ENCODE measurements at places on chromosomes 7 and 10.

DNA sequence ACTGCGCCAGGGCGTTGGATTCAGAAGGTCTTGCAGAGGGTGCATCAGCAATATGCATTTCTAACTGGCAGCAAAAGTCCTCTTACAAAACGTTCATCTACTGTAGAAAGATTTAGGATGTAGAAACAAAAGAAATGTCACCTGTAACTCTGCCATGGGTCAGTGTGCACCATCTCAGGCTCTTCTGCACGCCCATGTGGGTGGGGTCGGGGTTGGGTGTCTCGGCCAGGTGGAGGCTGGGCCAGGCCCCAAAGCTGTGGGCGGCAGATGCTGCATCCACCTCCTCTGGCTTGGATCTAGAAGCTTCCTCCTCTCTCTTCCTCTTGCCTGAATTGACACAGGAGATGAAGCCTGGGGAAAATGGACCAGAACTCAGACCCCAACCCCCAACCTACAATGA is 111.3 kb upstream of the PPP2R2D start:
- no peak for DNase-seq

DNA sequence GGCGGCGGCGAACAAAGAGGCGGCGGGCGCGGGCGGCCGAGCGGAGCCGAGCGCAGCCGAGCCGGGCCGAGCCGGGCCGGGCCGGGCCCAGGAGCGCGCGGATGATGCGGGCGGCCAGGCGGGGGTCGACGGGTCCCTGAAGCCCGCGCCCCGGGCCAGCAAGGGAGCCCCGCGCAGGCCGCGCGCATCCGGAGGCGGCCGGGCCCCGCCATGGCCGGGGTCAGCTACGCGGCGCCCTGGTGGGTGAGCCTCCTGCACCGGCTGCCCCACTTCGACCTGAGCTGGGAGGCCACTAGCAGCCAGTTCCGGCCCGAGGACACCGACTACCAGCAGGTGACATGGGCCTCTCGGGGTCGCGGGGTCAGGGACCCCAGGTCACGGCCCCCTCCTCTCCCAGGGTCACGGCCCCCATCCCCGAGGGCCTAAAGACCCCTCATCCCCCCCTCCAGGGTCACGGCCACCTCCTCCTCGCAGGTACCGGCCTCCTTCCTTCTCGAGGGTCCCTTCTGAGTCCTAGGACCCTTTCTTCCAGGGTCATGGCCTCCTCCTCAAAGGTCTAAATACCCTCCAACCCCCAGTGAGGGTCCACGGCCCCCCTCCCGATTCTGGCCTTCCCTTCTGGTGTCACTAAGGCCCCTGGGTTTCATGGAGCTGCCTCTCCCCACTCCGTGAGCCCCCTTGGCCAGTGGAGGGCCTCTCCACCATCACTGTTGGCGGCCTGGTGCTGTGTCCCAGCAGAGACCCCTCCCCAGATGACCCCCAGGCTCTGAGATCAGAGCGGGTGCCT is at the start of gene TTYH3:
Gene TTYH3, plus strand, starts transcription at position 41 of the 787 bp plus-strand sequence. Its CDS starts 170 bp downstream, at position 211.
- no peak for DNase-seq

DNA sequence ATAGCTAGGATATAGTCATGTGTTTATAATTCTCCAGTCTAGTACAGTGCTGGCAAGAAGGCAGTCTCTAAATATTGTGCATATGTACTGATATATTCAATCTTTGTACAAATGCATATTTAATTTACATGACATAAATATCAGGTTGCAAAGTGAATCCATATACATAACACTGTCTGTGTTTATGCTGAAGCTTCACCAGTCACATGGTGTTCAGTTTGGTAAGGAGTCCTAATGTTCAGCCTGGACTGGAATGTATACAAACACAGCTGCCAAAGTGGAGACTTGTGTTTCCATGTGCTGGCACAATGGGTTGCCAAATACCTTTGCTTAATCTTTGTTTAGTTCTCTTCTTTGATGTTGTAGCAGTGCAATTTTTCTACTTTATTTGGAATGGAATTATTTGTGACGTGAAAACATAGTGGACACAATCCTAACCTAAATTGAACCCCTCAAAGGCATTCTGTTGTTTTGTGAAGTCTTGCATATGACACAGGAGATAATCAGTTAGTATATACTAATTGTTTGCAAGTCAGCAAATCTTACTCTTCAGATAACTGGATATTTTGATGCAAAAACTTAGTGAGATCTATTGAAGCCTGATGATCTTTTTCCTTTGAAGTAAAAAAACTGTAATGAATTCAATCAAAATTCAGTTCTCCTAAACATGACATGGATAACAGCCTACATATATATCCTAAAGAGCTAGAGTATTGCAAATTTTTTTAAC is 17.3 kb upstream of the ARL4A start:
- DNase-seq = no peak

- no peak for DNase-seq
These were observed 151.4 kb downstream of the COL28A1 start for GRCh38 chr7:7384228-7384627.

GRCh38 chr10:80132299-80133139 is at the start of gene PLAC9:
Gene PLAC9, plus strand, starts transcription at chr10:80132730. Its CDS starts 33 bp downstream, at chr10:80132763.
- DNase-seq = no peak

GRCh38 chr10:29712108-29712507 is 77.3 kb upstream of the SVIL start:
- no peak for DNase-seq

- DNase-seq = no peak
These were observed 999 bp upstream of the MRPS24 start for GRCh38 chr7:43870316-43870715.

DNA sequence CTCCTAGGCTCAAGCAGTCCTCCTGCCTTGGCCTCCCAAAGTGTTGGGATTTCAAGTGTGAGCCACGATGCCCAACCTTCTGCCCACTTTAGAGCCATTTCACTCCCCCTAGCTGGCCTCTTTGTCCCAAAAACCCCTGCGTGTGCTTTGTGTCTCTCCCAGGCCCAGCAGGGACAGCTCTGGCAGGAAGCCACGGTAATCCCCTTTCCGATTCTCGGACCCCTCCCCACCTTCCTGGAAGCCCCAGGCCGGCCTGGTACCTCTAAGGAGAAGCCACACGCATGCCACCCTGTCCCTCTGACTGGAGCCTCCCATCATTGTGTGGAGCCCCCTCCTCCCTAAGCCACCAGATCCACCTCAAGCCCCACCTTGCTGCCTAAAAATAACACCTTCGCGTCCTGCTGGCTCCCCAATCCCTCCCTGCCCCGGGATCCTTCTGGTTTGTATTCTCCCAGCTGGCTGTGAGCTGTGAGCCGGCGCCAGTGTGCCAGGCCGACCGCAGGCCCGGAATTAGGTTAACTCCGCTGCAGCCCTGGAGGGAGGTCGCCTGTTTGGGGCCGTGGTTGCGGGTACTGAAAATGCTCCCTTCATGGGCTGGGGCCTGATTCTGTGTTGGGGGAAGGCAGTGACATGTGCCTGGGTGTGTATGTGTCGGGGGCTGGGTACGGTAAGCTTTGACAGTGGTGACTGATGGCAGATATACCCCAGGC is 16.4 kb upstream of the SRRM3 start:
- DNase-seq = no peak

DNA sequence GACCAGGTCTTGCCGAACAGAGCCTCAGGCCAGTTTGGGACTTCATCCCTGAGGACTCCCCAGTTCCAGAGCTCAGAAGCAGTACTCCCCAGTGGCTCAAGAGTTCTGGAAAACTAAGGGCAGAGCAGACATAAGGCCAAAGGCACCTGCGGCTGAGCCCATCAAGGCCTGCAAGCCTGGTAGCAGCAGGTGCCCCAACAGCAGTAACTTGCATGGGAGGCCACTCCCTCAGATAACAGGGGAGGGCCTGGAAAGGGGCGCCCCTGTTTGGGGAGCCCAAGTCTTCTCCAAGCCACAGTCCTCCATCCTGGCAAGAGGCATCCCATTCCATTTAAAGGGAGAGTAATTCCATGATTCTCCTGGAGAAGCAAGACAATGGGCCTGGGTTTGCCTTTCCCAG is 13.0 kb downstream of the POLL start:
- DNase-seq = no peak

DNA sequence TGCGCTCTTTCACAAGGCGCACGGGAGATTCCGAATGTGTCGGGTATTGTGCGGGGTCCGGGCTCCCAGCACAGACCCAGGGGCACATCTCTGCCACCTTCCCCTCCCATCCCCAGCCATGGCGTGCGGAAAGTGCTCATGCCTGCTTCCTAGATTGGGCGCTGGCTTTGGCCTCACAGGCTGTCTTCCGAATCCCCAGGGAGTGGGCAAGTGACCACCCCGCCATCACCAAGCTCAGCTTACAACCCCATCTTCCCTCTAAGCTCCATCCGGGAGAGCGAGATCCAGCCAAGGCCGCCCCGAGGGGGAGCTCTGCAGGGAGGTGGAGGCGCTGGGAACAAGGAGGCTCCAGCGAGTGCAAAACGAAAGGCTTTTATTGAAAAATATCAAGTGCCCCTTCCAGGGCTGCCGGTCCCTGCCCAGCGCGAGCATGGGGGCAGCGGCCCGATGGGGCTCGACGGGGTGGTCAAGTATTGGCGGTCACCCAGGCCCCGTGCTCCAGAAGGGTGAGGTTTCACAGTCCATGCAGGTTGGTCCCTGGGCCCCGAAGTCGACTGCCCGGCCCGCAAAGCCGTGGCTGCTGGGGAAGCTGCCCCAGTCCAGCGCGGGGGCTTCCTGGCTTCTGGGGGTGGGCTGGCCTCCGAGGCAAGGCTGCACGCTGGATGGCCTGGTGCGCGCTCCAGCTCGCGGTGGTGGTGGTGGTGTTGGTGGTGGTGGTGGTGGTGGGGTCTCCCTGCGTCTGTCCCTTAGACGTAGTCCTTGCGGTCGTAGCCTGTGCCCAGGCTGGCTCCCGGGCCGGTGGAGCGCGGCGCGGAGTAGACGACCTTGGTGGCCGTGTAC is 1.2 kb downstream of the CLDN3 start:
- no peak for DNase-seq

DNA sequence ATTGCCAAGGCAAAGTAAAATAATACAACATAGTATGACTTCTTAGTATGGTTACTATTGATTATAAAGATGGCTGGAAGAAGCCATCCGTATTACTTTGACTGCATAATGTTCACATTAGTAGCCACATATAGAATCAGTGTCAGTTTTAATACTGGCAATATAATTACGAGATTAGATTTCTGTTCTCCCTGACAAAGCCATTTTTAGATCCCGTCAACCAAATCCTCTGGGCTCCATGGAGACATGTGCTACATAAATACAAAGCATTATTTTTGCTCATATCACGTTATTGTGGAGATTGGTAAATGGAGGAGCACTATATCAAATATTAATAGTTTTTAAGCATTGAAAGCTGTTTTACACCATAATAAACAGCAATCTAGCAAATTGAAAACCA is 124.0 kb downstream of the MAGI2 start:
- no peak for DNase-seq

DNA sequence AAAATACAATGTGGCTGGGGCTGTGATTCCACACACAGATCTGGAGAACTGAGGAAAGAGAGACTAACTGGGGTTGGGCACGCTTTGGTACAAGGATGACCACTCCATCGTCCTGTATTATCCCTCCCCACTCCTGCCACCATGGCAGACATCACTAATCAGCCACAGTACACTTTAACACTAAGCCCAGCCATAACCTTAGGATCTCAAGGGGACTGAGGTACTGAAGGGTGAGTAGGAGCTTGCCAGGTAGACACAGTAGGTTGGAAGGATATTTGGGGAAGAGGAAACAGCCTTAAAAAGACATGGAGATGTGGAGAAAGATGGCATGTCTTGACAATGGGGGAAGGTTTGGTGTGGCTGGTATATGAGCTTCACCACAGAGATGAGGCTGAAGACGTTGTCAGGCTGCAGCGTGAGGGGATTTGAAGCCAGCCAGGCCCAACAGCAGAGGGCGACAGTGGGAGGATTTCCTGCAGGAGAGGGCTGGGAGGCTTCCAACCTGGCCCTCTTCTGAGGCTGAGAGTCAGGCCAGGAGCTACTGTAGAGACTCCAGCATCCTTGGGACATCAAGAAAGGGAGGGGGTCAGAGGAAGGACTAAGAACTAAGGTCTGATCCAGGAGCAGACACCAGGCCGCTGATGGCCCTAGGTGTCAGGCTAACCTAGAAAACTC is 58.6 kb upstream of the COL13A1 start:
- no peak for DNase-seq

DNA sequence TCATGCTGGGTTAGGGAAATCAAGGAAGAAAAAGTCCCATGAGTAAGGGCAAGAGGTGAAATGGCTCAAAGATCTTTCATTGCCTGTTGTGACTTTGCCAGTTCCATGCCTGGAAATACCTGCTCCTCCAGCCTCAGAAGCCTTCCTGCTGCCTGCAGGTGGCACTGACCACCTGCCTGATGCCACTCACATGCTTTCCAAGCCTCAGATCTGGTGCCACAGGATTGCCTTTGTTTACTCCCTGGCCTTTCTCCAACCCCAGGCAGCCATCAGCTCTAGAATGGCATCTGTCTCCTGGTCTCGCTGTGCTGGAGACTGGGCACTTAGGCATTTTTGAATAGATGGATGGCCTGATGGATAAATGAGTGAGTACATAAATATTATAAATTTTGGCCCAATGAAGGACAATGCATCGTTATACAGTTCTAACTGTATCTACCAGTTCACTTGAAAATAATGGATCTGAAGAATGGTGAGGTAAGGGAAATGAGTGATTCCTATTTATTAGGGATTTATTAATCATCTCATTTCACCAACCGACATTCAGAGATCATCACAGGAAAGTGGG is 657.2 kb downstream of the INHBA start:
- no peak for DNase-seq

DNA sequence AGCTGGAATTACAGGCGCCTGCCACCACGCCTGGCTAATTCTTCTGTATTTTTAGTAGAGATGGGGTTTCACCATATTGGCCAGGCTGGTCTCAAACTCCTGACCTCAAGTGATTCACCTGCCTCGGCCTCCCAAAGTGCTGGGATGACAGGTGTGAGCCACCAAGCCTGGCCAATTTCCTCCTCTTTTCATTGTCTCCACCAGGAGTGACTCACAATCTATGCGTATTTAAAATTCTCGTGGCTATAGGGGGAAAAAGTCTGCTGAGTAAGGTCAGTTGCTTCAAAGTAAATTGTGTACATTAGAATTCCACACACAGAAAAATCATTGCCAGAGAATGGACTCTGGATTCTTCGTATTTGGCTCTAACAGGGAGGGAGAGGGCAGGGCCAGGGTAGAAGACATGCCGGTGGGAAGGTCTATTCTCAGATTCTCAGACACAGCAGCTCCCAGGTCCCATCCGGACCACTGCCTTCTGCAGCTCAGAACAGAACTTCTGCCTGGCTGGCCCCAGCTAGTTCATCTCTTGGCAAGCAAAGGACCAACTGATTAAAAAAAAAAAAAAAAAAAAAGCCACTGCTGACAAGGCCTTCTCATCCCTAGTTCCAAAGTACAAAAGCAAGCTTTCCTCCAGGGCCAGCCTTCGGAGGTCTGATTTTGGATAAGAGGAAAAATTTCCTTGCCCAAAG is 22.2 kb downstream of the PSPH start:
- DNase-seq = no peak

GRCh38 chr10:44731283-44731682 is 179.9 kb upstream of the TMEM72 start:
- DNase-seq = no peak

- DNase-seq = no peak
These were observed 361.6 kb upstream of the SHH start for GRCh38 chr7:156173748-156174353.

DNA sequence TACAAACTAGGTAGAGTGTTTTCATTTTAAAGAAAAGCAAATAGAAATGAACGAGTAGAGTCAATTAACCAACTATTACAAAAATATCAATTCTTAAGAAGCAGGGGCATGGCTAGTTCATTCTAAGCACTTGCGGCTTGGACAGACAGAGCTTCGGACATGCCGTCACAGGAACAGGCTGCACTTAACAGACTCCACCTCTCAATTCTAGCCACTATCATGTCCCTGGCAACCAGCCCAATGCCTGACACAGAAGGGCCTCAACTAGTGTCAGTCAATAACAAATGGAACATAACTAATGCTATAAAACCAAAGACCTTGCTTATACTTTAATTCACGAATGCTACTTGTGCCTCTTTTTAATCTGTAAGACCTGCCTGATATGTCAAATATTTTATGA is 74.4 kb downstream of the TPK1 start:
- DNase-seq = no peak
